ENCODE measurements at places on chromosomes 4 and X.

- no peak for DNase-seq
Measured at GRCh38 chrX:40154250-40154852, 56.6 kb upstream of the BCOR start.

DNA sequence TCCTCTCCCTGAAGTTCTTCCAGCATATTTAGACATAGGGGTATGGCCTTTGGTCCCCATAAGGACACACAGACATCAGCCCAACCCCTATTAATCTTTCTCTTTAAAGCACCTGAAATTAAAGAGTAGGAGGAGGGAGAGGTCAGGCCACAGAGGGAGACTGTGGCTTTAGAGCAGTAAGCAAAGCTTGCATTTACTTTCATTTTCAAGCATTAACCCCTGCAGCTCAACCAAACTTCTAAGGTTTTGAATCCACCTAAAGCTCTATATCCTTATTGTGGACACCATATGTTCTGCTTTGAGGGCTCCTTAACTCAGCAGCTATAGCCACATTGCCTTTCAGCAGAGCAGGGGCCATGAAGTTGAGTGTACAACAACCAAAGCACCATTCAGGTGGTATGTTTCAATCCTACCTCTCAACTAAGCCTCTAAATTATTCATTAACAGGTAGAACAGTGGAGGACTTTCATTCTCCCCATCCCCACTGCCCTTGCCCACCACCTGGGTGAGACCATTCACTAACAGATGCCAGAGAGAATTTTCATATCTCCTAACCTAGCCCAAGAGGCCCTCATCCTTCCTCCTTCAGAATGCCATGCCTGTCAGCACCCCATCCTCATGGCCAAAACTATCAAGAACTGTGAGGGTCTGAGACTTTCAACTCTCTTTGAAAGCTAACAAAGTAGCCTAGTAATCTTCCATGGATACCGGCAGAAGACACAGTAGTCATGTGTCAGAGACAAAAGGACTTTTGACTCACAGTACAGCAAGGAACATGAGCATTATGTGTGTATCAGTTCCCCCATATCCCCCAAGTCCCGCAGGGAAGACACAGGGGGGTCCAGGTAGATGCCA lies 20.8 kb downstream of the LIN54 start:
- no peak for DNase-seq

DNA sequence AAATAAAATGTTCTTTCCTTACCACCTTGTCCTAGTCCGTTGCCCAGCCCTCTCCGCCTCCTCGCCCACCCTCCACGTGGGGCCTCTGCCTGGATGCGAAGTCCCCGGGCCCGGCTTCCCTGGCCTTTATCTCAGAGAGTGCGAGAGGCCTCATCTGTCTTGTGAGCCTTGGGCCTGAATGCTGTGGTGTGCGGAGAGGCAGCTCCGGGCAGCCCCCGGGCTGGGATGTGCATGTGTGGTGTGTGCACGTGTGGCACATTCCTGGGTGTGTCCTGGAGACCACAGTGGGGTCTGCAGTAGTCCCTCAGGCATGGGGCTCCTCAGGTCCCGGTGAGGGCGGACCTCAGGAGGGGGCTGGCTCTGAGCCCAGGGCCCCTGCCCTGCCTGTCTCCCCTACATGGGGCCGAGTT lies 31.4 kb downstream of the DOK7 start:
- DNase-seq: no peak

GRCh38 chr4:125994430-125994829 lies 679.7 kb downstream of the FAT4 start:
- DNase-seq: no peak

DNA sequence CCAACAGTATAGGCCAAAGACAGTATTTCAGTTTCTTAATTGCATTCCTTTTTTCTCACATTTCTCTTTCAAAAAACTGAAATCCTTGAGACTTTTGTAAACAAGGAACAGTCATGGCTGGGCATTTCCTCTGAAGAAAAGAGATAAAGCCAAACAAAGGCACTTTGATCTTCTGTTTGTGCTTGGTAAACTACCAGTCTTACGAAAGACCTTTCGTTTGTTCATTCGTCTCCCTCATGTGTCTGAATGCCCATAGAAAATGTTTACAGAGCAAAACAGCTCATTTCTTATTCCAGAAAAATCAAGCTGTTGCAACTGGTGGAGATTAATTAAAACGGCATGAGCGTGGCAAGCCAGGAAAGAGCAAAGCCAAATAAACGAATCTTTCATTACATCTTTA lies 178.0 kb downstream of the GASK1B start:
- DNase-seq: no peak

DNA sequence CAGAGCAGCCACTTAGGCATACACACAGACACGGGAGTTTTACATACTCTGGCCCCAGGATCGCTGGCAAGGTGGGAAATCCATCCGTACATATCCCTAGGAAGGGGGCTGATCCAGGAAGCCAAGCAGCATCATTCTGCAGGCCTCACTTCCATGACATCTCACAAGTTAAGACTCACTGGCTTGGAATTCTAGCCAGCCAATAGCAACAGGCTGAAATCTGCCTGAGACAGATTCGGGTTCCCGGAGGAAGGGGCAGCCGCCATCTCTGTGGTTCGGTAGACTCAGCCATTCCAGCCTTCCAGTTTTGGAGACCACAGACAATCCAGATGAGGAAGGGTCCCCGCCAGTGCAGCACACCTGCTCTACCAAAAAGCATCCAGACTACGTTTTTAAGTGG lies 31.3 kb downstream of the SOWAHB start:
- no peak for DNase-seq

DNA sequence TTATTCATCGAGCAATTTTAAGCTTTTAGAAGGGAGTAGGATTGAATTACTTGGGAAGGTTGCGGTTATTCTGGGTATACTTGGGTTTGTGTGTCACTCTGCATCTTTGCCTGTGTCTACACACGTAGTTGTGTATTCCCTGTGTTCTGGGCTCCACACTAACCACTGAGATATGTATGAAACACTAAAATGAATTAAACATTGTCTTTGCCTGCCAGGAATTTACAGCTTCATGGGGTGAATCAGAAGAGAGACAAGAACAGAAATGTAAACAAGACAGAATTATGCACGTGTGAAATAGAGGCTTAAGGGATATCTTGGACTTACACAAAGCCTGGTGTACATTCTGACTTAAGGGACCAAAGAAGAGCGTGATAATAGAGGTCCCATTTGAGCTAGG lies 228.5 kb downstream of the AFF2 start:
- DNase-seq: no peak

DNA sequence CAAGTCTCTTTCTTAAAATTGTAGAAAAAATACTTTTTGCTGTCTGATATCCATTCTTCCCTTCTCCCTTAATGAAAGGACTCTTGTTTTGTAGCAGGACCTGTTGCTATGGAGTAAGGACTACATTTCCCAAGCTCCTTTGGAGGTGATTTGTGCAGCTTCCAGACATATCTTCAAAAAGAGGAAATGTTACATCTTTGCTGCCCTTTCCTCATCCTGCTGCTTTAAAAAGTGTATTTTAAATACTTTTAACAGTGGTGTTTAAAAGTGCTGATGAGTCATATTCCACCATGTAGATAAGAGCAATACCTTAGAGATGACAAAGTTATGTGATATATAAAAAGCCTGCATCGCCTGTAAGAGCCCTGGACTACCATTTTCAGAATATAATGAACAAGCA lies 98.7 kb downstream of the CFAP299 start:
- DNase-seq: no peak

DNA sequence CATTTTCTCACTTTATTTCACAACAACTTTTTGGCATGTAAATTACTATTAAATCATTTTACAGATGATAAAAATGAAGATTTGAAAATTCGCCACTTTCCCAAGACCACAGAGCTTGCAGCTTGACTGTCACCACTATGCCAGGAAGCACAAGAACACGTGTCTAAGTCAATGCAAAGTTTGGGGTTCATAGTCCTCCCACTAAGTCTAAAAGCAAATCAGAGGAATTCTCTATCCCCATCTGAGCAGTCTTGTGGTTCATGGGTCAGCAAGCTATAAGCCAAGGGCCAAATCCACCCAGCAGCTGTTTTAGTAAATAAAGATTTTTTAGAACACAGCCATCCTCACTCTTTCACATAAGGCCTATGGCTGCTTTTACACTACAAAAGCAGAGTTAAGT lies 833.3 kb upstream of the INTU start:
- no peak for DNase-seq

- DNase-seq: no peak
Measured at GRCh38 chr4:183989461-183989860, 84.4 kb downstream of the STOX2 start.

GRCh38 chr4:1379801-1380331 lies 26.4 kb downstream of the NKX1-1 start:
- DNase-seq: no peak

DNA sequence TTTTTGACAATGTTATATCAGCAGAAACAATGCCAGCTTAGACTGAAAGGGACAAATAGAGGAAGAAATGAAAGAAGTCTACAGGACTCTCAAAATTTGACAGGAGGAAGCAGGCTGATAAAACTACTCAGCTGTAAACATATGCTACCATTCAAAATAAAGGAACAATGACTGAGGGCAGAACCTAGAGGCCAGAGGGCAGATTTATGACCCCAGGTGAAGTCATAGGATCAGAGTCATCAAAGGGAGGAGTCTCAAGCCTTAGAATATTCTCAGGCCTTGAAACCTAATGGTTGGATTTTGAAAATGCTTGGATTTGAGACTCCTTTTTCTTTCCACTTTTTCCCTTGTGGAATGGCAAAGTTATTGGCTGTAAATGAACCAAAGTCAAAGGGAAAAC lies 17.0 kb upstream of the SYTL5 start:
- no peak for DNase-seq

DNA sequence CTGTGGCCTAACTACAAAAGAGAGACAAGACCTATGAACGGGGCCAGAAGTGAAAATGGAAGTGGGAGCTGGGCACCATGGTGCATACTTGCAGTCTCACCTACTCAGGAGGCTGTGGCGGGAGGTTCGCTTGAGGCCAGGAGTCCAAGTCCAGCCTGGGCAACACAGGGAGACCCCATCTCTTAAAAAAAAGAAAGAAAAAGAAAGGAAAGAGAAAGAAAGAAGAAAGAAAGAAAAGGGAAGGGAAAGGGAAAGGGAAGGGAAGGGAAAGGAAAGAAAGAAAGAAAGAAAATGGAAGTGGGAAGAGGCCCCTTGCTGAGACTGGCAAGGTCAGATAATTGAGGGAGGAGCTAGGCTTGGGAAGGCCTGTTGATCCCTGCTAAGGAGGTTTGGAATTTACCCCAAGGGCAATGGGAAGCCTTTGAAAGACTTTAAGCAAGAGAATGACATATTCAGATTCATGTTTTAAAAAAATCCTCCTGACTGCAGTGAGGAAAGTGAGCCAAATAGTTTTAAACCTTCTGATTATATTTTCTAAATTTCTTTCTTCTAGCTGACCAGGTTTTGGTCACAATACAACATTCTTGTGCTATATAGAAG lies 17.7 kb upstream of the HERC5 start:
- DNase-seq: no peak

- no peak for DNase-seq
Measured at GRCh38 chrX:13396924-13397323, 77.1 kb upstream of the ATXN3L start.

DNA sequence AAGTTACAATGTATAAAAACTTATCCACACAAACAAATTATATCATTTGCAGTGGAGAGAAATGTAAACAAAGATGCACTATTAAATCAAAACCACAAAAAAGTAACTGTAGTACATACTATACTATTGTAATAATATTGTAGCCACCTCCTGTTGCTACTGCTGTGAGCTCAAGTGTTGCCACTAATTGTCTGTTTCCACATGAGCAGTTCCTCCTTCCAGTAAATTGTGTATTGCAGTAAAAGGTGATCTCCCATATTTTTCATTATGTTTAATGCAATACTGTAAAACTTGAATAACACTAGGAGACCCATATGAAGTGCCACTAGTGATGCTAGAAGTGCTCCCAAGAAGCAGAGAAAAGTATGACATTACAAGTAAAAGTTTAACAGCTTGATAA lies 11.7 kb downstream of the LIN54 start:
- DNase-seq: no peak

GRCh38 chrX:147478899-147479298 lies 432.8 kb upstream of the FMR1 start:
- no peak for DNase-seq

Data from stimulated activated naive CD4-positive, alpha-beta T cell treated with Interleukin-2 at 50 U/mL for 16 hours (primary cell).